ENCODE measurements at places on chromosomes 6 and 20.

DNA sequence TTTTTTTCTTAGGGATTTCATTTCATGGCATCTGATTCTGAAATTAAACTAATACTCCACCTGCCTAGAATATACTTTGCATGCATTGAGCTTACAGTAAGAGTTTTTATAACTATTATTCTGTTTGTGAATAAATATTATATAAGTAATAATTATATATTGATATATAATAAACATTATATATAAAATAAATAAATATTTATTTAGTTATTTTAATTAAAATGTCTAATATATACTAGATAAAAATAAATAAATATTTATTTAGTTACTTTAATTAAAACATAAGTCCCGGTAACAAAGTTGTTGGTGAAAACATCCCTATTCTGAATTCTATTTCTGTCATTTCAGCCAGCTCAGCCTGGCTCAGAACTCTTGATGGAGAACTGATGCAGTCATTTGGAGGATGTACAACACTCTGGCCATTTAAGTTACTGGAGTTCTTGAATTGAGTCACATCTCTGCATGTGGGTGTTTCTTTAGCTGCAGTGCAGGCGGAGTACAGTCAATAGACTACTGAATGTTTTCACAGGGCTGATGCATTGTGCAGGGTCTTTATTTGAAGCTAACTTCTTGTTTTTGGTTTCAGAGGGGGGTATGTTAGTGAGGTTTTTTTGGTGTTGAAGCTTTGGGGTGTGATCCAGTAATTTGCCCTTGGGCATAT, 508.9 kb upstream of the ADGRB3 start:
- DNase-seq = no peak

GRCh38 chr6:163397326-163397725, 17.2 kb upstream of the QKI start:
- DNase-seq = no peak

DNA sequence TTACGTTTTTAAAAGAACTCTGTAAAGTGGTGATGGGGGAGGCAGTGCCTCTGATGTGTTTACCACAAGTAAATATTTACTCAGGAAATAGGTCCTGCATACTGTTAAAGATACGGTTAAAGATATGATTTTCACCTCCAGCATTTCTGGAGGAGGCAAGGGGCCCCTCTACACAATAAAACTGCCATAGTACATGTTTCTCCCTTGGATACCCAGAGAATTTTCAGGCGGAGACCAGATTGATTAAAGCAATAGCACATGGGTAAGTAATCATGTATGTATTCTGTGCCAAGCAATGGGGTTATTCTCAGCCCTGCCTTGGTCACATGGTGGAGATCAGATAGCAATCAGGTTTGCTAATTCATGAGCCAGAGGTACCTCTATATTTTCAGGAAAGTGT, 9.6 kb downstream of the RIPOR2 start:
- no peak for DNase-seq

GRCh38 chr6:12545619-12546409, 170.8 kb upstream of the PHACTR1 start:
- DNase-seq = peak; percentile 88

GRCh38 chr6:53112871-53113270, 35.8 kb downstream of the GCM1 start:
- no peak for DNase-seq

DNA sequence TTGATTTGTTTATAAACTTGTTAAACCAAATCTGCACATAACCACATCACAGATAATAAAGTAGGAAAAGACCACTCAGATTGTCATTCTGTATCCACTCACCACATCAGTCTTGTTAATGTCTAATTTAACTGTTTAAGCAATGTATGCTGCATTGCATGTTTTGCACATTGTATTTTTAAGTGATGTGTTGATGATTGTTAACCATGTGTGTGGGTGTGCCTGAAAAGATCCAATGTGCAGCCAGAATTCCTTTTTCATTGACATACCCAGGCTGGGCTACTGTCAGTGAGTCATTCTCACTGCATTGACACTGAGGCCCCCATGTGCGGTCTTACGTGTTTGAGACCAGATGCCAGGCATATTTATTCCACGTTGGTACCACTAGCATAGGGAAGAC, 167.3 kb downstream of the TRMT11 start:
- peak; percentile 62 for DNase-seq

DNA sequence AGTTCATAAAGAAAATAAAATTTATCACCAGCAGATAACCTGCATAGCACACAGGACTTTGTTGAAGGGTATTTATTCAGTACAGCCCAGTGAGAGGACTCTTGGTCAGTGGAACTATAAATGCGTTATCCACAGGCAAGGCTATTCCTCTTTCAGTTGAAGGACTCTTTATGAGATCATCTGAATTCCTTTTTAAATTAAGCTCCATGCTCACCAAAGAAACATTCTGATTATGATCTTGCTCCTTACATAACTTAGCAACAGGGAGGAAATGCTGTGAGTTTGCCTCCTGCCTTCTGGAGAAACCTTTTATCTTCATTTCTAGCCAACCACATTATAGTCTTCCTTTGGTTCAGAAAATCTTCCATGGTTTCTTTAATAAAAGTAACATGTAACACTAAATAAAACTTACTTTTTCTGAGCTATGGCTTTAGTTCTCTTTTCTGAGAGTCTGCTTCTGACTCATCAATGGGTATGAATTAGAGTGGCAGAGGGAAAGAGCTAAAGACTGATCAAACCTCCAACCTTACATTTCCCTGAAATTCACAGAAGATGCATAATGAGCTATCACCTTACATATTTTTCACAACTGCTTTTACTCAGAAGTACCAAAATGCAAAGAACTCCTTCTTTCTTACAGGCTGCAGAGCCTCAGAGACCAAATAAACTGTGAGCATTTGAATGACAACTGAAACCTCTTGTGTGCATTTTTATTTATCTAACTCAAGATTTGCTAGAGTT, 267.2 kb downstream of the ADGRG6 start:
- peak; percentile 71 for DNase-seq

GRCh38 chr6:129849456-129849855, 11.7 kb downstream of the TMEM244 start:
- DNase-seq = peak; percentile 79

- DNase-seq = no peak
Observed at GRCh38 chr20:24766826-24767622, 182.0 kb upstream of the CST7 start.

- DNase-seq = no peak
Observed at GRCh38 chr20:32626407-32626806, 41.3 kb upstream of the NOL4L start.

DNA sequence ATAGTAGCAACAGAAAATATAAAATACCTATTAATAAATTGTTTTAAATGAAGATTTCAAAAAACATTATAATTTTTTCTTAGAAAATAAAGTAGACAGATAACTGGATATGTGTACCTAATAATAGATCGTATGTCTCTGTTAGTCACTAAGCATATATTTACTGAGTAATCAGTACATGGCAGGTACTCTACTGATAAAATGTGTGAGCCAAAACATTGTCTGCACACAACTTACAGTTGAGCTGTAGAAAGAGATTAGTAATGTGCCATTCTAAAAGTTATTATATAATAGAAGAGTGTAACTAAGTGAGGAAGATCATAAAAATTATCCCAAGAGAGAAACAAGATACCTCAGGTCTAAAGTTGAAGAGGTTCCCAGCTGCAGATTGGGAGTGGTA, 929.9 kb upstream of the EPHA7 start:
- no peak for DNase-seq

GRCh38 chr6:161682982-161683381, 409.1 kb upstream of the AGPAT4 start:
- no peak for DNase-seq

DNA sequence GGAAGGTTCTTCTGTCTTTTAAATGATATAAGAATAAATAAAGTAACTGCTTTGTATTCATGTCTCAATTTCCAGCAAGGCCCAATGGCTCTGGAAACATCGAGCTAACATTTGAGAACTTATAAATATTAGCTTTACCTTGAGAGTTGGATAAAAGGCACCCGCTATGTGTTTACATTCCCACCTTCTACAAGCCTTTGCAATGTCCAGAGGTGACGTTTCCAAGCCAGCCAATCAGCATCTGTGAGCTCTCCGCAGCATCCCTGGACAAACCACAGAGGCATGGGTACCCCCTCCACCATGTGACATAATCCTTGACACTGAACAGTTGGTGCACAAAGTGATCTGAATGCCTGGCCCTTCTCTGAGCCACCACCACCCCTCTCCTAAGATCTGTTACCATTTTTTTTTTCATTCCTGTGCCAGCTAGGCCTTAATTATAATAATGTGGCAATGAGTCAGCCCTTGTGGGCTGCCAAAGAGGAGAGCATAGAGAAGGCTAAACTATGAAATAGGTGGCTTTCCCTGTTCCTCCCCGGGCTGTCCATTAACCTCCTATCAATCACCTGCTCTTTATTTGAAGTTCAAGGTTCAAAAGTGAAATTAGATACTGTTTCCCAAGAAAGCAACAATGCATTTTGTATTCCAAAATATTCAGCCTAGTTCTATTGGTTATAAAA, 4.1 kb downstream of the CBLN4 start:
- DNase-seq = no peak

DNA sequence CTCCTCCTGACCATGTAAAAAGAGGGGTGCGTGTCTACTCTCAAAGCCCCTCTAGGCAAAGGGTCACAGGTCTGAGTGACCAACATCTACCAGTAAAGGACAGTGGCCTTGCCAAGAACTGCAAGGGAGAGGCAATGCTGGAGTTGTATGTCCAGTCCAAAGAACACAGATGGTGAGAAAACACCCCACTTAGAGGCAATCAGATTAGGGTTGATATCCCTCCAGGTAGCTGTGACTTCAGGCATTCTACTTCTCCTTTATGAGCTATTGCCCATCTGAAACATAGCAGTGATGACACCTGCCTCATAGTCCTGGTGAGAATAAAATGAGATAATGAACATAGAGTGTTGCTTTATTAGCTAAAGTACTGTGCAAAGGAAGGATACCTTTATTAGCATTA, 50.8 kb upstream of the MAFB start:
- no peak for DNase-seq

DNA sequence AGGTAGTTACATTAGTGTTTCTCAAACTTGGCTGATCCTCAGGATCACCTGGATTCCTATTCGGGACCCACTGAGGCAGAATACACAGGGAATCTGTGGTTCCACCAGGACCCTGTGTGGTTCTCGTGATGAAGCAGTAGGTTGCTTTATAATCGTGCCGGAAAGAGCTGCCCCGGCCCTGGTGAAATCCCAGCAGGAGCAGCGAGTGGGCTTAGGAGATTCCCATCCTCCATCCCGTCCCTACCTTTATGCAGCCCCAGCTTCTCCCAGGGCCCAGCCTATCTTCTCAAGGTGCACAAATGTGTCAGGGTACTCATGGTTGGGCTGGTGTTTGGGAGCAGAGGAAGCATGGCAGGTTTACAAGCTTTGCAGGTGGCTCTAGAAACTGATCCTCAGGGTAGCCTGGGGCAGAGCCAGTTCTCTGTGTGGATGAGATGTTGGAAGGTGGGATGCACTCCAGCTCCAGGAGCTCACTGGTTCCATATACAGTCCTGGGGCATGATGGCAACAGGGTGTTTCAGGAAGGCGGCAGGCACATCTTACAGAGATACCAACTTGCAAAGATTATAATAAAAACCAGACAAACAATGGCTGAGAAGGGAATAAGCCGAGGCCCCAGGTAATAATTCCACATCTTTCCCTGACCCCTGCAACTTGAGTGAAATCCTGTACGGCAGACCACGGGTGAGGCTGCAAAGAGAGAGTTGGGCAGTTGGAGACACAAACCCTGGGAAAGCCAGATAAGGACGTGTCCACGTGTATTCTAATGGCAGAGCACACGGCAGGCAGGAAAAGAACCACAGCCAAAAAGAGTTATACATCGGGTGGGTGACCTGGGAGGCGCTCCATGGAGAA, 5.9 kb downstream of the SLC22A1 start:
- DNase-seq = no peak

DNA sequence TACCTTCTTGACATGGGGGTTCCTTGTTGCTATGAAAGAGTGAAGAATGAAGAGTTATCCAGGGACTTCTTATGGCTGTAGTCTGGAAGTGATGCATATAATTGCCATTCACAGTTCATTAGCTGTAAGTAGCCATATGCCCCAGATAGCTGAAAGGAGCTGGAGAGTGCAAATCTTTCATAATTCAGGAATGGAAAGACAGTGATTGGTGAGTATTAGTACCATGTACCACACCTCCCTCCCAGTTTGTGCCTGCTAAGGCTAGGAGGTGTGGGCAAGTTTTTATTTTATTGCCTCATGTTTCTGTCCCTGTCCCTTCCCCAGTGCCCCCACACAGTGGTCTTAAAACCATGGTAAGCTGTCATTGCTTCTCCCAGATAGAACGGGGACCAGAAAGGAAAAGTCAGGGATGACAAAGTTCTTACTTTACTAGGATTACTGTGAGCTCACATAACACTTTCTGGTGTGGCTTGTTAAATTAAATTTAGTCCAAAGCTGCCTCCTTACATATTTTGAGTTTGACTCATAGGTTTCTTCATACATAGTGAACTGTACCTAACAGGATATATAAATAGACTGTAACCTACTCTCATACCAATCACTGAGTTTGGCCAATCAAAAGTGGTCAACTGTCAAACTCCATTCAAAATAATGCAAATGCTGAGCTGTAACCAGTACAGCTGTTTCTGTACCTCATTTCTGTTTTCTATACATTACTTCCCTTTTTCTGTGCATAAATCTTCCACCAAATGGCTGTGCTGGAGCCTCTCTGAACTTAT, 119.4 kb downstream of the RFPL4B start:
- DNase-seq = peak; percentile 71

- DNase-seq = peak; percentile 95
Observed at GRCh38 chr6:26571592-26572296, 25.0 kb upstream of the ABT1 start.

GRCh38 chr6:87483929-87484328, 11.2 kb downstream of the SLC35A1 start:
- DNase-seq = peak; percentile 81

DNA sequence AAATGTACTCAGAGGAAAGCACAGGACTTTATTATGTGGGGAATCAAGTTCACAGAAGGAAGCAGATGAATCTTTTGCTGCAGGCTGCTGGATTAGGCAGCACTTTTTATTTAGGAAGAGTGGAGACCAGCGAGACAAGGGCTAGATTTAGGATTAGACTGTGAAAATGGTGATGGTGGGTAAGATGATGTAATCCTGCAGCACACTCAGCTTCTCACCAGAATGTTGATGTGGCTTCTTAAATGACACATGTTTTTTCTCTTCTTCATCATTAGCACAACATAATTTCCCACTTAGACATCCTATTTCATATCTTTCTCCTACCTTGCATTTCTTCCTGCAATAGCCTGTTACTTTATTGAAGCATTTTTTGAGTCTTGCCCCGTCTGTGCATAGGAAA, 1.8 kb downstream of the DEFB128 start:
- DNase-seq = no peak

- no peak for DNase-seq
Observed at GRCh38 chr6:117138425-117138824, 126.9 kb upstream of the VGLL2 start.
